ENCODE measurements at places on chromosomes 4 and X.

DNA sequence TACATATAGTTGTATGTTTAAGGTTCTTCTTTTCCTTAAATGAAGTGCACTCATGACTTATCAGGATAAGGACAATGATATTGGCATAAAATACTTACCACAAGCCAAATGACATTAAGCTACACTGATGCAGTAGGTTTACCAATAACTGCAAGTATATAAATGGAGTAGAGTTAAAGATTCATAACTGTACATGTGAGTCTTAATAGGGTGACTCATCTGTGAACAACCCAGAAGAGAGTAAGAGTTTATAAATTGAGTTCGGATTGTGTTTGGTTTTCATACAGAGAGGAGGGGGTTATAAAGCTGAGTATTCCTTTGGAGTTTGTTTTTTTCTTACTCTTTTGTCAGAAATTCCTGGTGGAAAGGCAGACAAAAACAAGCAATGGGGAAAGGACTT lies 144.8 kb downstream of the TLL1 start:
- no peak for DNase-seq

GRCh38 chr4:104352211-104352610 lies 142.5 kb downstream of the CXXC4 start:
- no peak for DNase-seq

- DNase-seq, result no peak
Measured at GRCh38 chr4:6749340-6750171, 33.0 kb upstream of the KIAA0232 start.

GRCh38 chr4:88242144-88242543 lies 42.2 kb downstream of the PPM1K start:
- no peak for DNase-seq

GRCh38 chr4:137705171-137705783 lies 173.0 kb upstream of the PCDH18 start:
- peak; percentile 40 for DNase-seq

- DNase-seq, result no peak
Measured at GRCh38 chrX:152884171-152884570, 13.7 kb upstream of the ZNF185 start.

DNA sequence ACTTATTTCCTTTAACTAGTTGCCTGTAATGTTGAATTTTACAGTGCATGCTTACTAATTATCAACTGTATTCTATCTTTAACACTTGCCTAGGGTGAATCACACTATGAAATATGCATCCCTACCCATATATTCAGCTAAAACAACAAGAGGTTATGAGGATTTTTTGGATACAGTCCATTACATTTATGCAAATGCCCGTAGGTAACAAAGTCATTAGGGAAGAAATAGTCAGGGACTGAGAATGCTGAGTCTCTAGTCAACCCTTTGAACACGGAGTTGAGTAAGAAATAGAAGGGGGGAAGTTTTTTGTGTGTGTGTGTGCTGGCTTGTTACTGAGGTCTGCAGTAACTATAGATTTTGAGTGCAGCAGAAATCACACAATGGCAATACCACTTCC lies 26.1 kb upstream of the CBLL2 start:
- DNase-seq, result no peak

DNA sequence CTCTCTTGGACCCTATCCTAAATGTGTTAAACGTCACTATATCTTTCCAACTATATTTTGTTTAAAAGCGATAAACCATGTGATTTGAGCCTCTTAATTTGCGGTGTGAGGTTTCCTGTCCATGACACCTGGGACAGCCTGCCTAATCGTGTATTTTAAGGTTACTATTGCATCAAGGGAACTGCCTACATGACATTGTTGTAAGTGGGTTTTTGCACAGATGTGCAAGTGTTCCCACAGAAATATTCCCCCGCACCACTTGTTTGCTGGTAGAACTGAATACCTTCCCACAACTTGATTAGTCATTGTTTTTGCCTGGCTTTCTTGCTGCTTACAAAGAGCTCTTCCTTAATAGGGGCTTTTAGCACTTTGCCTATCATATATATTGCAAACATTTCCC lies 5.1 kb upstream of the FAM184B start:
- DNase-seq, result no peak

DNA sequence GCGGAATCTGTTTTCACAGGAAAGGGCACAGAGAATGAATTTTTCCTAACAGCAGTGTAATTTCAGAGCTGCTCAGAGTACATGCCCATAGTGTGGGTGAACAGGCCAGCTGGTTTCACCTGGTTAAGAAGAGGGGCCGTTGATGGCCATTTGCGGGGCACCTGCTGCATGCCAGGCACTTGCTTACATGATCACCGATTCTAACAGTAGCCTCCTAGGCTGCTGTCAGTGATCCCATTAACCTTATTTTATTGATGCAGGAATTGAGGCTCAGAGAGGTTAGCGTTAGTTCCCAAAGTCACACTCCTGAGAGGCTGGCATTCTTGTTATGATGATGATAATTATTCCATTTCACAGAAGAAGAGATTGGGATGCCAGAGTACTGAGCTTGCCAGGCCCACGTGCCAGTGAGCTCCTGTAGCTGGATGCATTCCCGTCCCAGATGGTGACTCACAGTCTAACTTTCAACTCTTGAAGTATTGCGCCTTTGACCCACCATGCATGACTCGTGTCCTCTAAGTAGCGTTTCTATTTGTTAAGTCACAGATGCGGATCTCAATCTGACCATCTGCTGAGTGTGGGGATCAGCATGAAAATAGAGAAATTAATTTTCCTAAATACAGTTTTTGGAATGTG lies 76.5 kb downstream of the PSAPL1 start:
- DNase-seq, result no peak

DNA sequence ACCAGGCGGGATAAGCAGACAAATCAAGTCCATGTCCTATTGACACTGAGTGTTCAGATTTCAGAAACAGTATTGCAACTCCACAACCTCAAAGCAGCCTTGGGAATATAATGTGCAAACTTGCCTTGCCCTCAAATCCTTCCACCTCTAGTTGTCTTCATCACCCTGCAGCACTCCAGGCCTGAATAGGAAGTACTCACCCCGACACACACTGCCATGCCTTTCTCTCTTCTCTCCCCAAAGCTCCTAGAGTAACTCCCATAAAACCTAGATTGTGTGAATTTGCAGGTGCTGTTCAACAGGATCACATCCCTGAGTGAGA lies 19.6 kb downstream of the ACSL1 start:
- DNase-seq, result no peak

GRCh38 chrX:34956916-34957315 lies 14.3 kb downstream of the FAM47B start:
- DNase-seq, result no peak

DNA sequence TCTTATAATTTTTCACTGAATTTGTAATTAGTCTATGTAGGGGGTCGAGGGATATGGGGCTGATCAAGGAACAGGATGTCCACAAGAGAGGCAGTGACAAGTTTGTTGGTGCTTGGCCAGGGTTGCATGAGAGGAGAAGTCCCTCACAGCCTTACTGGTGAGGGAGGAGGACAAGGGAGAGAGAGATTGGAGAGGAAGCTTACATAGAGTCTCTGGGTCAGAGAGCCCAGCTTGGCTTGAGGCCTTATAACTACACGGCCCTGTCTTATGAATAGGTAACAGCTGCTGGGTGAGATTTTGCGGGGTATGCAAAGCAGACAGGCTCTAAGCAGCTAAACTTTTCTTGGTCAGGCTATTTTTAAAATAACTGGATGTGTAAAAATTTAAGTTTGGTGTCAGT lies 37.9 kb upstream of the OTUD4 start:
- no peak for DNase-seq

DNA sequence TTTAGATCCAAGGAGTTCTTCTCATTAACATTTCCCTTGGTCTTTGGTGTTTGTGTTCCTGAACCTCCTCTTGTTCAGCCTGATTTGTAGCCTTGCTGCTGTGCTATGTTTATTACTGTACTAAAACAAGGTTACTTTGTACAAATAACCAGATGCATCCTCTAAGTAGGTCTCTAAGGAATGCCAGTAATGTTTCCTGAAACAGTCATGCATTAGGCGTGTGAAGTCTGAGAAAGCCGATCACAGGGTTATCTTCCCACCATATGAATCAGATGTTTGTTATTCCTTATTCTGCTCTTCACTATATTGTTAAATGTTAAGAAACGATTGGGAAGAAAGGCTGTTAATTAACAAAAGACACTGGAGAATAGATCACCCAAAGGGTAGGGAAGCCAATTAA lies 66.9 kb downstream of the GALNTL6 start:
- DNase-seq, result peak; percentile 22

DNA sequence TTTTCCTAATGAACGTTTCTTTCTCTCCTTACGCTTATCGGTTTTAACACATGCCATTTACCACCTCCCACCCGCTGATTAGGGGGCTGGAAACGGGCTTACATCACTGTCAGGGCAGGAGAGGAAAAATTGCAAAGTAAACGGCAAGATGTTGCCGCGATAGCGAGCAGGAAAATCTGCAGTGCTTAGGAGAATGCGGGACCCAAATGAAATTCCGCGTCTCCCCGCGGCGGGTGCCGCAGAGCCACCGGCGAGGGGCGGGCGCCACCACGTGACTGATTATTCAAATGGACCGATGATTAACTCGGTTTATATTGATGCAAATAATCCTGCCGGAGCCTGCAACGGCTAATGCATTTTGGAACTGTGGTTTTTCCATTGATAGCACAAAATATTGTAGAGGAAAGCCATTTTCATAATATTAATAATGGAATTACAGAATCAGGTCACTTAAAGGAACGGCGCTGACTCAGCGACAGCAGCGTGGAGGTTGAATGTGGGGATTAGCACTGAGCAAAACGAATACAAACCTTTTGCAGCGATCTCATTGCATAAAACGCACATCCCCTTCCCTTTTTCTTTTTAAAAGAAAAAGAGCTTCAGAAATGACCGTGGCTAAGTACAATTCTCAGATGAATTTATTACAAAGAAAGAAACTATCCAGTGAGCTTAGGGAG lies 224.2 kb downstream of the STIM2 start:
- DNase-seq, result no peak

- DNase-seq, result no peak
Measured at GRCh38 chr4:124703154-124703553, 9.4 kb downstream of the ANKRD50 start.

DNA sequence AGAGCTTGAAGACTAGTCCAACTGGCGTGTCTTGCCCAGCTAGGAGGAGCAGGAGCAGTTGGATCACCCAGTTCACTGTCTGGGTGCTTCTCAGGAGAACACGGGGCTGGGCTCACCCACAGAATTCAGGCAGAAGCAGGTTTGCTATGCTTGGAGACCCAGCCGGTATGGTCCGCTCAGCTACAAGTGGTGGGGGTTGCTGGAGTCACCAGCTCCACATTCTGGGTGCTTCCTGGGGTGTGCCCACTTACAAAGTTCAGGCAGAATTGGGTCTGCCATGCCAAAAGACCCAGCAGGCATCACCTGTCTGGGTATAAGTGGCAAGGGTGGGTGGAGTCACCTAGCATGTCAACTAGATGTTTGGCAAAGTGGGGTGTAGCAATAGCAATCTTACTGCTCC lies 1061.8 kb downstream of the PCDH19 start:
- DNase-seq, result no peak

- no peak for DNase-seq
Measured at GRCh38 chr4:91298156-91298700, 1005.5 kb upstream of the GRID2 start.

- no peak for DNase-seq
Measured at GRCh38 chrX:129077424-129078170, 445.7 kb downstream of the SMARCA1 start.

GRCh38 chr4:152696764-152697261 lies 17.0 kb upstream of the TMEM154 start:
- DNase-seq, result no peak

DNA sequence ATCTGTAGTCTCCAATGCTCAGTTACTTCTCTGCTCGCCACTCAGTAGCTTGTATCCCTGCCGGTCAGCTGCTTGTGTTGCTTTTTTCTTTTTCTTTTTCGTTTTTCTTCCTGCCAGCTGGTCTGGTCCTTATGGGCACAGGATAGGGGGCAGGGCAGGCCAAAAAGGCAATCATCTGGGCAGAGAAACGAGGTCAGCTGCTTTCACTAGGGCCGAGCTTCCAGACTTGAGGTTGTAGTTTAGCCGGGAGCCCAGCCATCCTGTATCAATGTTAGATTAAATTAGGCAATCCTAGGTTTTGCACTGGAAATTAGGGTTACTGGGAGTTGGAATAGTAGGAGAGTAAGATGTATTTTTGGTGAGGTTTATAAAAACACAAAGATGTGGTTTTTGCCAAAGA lies 3.4 kb downstream of the ARSF start:
- no peak for DNase-seq

DNA sequence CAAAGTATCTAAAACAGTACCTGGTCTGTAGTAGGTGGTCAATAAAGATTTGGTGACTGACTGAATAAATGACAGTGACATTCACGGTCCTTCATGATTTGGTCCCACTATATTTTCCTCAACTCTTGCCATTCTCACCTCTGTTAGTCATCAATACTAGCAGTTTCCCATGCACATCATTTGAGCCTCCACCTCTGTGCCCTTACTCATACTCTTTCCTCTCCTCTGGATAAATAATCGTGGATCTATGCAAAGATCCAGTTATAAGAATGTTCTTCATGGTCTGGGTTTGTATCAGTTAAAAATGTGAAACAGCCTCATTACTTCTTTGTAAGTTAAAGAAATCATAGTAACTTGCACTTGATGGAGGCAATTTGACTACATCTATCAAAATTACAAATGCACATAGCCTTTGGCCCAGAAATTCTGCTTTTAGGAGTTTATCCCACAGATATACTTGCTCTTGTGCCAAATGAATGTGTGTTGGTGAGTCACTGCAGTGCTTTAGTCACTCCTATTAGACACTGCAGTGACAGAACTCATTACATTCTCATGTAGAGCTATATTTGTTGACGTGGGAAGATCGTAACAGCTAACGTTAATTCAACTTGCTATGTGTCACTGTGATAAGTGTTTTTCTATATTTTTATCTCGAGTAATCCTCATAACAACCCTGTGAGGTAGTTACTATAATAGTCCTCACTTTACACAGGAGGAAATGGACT lies 121.9 kb upstream of the SMIM10 start:
- no peak for DNase-seq

- no peak for DNase-seq
Measured at GRCh38 chr4:41172786-41173185, 41.6 kb downstream of the APBB2 start.

- no peak for DNase-seq
Measured at GRCh38 chrX:95678679-95679078, 1006.0 kb upstream of the DIAPH2 start.

- no peak for DNase-seq
Measured at GRCh38 chr4:156754832-156755570, 216.6 kb downstream of the PDGFC start.

- no peak for DNase-seq
Measured at GRCh38 chr4:85423431-85423830, 51.5 kb upstream of the ARHGAP24 start.

DNA sequence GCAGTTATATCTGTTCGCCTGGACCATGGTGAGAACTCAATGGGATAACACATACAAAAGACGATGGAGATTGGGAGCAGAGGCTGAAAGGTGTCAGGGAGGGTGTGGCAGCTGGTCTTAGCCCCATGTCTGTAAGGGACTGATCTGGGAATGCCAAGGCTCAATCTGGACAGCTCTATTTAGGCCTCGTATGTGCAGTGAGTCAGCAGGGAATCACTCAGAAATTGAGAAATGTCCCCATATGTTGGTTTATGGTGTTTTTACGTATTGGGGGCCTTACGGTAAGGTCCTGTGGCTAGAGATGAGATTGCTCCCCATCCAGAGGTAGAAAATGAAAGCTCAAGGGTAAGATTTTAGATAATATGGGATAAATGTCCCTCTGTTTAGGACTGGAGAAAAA lies 71.4 kb upstream of the TTC29 start:
- DNase-seq, result no peak

Data from brain pericyte (primary cell).